DMS 273 treated with DMSO at 0.1 percent for 48 hours (cell line): ENCODE measurements at places on chromosomes 11 and 22.

GRCh38 chr11:124799348-124800225, 619 bp downstream of the MSANTD2 start:
- no peak for DNase-seq

DNA sequence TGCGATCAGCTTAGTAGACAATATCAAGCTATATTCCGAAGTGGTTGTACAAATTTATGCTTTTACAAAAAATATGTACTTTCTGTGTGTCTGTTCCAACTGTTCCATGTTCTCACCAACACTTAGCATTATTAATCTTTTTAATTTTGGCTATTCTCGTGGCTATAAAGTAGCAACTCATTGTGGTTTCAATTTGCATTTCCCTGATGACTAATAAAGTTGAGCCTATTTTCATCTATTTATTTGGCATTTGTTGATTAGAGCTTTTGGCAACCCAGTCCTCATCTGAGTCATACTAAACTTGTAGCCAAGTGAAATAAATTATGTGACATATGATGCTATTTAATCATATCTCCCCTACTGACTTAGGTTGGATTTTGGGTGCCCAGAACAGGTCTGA, 115.9 kb downstream of the FBXO7 start:
- DNase-seq, result no peak

DNA sequence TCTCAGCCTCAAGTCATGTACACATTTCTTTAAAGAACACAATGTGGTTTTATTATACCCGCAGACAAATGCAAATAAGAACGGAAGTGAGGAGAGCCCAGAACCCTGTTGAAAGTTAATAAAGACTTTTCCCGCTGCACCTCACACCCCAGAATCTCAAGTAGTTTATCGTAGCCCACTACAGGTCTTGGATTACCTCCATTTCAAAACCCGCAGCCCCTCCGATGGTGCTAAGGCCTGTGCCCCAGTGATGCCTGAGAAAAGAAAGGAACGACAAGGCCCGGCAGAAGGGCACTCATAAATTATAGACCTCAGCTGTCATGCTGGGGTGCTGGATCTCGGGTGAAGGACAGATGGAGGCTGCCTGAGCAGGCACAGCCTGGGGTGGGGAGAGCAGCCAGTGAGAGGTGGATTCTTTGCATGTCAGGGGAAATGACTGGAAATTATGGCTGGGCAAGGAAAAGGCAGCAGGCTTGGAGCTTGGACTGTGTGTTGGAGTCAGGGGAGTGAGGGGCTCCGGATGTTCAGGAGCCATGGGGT, 354.1 kb downstream of the NTM start:
- DNase-seq, result no peak

GRCh38 chr11:1830322-1831223, 4.2 kb upstream of the SYT8 start:
- peak; percentile 7 for DNase-seq

- no peak for DNase-seq
Measured at GRCh38 chr11:67498544-67498972, 6.6 kb downstream of the PITPNM1 start.

DNA sequence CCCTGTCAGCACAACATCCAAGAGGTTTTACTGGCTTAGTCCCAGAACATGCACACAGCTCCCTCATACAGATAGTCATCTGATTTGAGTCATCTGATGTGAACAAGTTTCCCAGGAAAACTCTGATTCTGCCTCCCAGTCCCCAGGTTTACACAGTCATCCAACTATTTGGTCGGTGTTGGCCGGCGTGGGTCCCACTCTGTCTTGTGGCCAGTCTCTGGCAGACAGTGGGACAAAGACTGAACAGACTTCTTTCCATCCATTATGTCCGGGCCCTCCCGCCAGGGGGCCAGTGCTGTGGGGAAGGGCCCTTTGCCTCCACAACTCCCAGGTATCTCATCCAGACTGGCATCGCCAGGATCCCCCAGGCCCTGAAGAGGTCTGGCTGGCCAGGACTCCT, 60.0 kb downstream of the BTG4 start:
- DNase-seq, result no peak

DNA sequence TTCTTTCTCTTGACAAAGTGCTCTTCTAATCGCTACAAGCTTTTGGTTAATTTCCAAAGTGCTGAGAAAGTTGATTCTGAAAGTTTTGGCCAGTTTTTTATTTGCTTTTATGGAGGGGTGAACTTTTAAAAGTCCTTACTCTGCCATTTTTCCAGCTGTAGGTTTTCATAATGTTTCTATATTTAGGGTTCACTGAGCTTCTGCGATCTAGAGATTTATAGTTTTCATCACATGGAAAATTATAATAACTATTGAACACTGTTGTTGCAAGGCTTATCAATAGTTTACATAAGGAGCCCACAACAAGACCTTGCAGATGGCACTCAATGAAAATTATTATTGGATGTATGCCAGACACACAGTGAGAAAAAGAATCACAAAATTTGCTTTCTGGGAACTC, 55.1 kb downstream of the DLG2 start:
- DNase-seq, result no peak

GRCh38 chr11:118552341-118552740, 13.4 kb downstream of the IFT46 start:
- DNase-seq, result no peak

- no peak for DNase-seq
Measured at GRCh38 chr11:119666061-119666460, 62.9 kb downstream of the NECTIN1 start.

DNA sequence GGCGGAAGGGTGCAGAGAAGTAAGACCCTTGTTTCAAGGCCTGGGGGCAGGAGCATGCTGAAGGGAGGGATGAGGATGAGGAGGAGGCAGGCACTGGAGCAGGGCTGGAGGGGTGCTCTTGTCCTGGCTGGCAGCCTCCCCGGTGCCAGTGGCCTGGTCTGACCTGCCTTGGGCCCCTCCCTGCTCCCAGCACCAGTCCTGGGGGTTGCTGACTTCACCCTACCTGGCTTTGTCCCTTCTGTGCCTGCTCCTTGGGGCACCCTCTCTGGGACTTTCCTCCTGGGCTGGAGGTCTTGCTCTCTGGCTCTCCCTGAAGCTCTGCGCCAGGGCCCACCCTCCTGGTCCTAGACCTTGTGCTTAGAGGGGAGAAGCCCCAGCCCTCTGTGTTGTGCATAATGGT, 4.7 kb upstream of the FLRT1 start:
- no peak for DNase-seq

DNA sequence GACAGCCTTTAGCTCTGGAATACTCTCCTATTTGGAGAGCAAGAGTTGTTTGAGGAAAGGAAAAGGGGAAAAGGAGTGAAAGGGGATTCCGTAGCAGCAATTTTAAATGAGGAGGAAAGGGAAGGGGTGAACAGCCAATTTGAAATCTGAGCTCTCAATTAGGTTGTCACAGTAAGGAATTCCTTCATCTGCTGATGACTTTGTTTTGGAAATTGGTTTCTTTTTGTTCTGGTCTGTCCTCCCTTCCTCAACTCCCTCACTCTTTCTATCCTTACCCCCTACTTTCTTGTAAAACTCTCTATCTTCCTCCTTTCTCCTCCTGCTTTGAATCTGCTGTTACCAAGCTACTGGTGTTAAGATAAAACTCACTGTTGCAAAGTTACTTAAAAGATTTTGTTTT, 1155.6 kb downstream of the DLG2 start:
- no peak for DNase-seq

- DNase-seq, result no peak
Measured at GRCh38 chr11:118048472-118049370, 28.2 kb upstream of the TMPRSS4 start.

GRCh38 chr11:30310623-30311022, 12.3 kb upstream of the ARL14EP start:
- DNase-seq, result no peak

- DNase-seq, result peak; percentile 51
Measured at GRCh38 chr11:75346912-75347647, 4.4 kb downstream of the ARRB1 start.

DNA sequence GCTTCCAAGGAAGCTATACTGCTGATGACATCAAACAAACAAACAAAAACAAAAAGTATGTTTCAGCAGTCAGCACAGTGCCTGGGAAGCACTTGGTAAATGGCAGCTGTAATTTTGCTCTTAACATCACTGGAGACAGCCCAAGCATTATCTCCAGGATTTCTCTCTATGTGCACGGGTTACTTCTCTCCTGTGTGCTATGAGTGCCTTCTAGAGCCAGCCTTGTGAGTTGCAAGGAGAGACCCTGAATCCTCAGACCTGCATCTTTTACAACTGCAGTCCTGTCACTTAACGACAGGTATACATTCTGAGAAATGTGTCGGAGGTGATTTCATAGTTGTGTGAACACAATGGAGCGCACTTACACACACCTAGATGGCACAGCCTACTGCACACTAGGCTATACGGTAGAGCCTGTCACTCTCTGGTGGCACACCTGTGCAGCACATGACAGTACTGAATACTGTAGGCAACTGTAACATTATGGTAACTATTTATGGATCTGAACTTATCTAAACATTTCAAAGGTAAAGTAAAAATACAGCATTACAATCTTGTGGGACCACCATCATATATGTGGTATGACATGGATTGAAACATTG, 662.5 kb upstream of the B3GAT1 start:
- no peak for DNase-seq

GRCh38 chr11:71103266-71103665, 149.1 kb downstream of the SHANK2 start:
- DNase-seq, result no peak

GRCh38 chr11:70301721-70302418, 31.4 kb downstream of the PPFIA1 start:
- DNase-seq, result no peak

- DNase-seq, result no peak
Measured at GRCh38 chr11:63769042-63769713, 603 bp upstream of the ZFTA start.

- no peak for DNase-seq
Measured at GRCh38 chr11:81080476-81080875, 1639.6 kb upstream of the TENM4 start.

GRCh38 chr22:23246982-23247766, 66.9 kb downstream of the BCR start:
- no peak for DNase-seq

- peak; percentile 56 for DNase-seq
Measured at GRCh38 chr22:29387921-29388758, at the start of gene AP1B1. AP1B1 (minus strand) TSS chr22:29388570; CDS start chr22:29367243, 21,327 bp downstream.

DNA sequence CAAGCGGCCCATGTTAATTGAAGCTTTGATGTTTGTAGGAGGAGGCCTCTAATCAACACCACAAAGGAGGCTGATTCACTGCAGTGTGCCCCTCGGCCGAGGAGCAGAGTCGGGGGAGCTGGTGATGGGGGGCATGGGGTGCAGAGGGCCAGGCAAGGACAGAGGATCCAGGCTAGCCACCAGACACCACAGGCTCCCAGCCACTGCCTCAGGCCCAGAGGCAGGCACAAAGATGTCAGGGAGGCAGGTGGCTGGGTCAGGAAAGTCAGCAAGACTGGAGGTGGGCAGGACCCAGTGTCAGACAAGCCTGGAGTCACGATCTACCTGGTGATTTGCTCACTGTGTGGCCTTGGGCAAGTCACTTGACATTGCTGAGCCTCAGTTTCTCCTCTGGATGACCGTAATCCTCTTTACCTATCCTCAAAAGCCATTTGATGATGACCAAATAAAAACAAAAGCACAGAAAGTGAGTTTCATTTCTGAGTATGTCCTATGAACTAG, 121.0 kb downstream of the BUD13 start:
- no peak for DNase-seq

GRCh38 chr11:8060801-8061554, 20.0 kb upstream of the TUB start:
- DNase-seq, result no peak

- DNase-seq, result no peak
Measured at GRCh38 chr11:67227726-67228125, 38.5 kb upstream of the GRK2 start.

DNA sequence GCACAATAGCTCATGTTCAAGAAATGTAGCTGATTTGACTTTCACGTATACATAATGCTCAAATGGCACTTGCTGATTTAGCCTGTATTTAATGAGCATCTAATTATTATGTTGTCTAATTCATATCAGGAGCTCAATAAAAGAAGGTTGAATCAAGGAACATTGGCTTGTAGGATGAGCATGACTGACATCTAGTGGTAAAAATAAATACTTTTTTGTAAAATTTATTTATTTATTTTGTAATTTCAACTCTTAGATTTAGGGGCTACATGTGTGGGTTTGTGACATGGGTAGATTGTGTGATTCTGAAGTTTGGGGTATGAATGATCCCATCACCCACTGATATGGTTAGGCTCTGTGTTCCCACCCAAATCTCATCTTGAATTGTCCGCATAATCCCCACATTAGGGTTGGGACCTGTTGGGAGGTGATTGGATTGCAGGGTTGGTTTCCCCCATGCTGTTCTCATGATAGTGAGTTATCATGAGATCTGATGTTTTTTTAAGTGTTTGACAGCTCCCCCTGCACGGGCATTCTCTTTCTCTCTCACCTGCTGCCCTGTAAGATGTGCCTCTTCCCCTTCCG, 1.7 kb upstream of the OR52E5 start:
- no peak for DNase-seq

GRCh38 chr11:64088162-64089026, 52.7 kb downstream of the FLRT1 start:
- DNase-seq, result no peak
